ENCODE measurements at places on chromosomes 6 and 20.

GRCh38 chr6:154842833-154843232 lies 109.6 kb downstream of the SCAF8 start:
- no peak for DNase-seq

DNA sequence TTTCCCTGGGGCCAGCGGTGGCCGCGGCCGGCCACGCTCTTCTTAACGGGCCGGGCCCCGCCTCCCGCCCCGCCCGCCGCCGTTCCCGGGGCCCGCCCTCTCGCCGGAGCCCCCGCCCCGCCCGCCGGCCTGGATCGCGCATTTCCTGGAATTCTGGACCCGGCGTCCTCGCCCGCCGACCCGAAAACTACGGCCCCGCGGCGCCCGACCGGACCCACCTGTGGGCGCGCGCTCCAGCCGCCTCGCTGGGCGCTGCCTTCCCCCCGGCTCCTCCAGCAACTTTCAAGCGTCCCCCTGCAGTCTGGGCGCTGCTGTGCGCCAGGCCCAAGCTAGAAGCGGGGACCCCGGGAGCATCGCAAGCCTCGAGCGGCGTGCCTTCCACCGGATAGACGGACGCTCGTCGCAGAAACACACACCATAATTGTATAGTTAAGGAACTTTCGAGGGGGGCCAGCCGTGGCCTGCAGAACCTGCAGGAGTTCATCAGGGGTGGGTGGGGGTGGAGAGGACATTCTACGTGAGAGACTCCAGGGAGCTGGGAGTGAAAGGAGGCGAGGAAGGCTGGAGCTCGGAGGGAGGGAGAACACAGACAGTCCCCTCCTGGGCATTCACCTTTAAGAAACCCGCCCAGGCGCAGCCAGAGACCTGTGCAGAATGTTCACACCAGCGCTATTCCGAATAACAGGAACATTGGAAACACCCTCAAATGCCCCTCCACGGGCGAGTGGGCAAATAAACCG lies at the start of gene ADA:
TSS of gene ADA (minus strand) at position 16 of the 740 bp plus-strand sequence. CDS start 92 bp downstream, outside the sequence.
- peak; percentile 35 for DNase-seq

DNA sequence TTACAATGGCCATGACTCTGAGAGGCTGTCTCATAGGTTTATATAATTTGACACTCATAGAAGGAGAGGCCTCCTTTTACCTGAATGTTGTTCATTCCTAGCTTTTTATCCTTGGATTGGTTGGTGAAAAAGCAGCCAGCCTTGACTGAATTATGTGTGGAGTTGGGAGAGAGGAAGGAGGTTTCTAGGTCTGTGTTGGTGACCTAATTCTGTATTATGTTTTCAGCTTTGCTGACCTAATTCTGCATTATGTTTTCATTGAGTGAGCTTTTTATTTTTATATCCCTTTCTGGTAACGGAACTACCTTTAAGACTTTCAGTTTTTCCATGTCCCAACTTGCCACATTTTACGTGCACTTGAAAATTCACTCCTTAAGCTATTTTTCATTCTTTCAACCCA lies 59.1 kb upstream of the RNF144B start:
- DNase-seq: no peak

GRCh38 chr20:40922865-40923264 lies 105.8 kb upstream of the TOP1 start:
- DNase-seq: no peak

GRCh38 chr20:645318-646106 lies 7.5 kb downstream of the SRXN1 start:
- peak; percentile 39 for DNase-seq

GRCh38 chr6:169208011-169208410 lies 45.6 kb downstream of the THBS2 start:
- no peak for DNase-seq

DNA sequence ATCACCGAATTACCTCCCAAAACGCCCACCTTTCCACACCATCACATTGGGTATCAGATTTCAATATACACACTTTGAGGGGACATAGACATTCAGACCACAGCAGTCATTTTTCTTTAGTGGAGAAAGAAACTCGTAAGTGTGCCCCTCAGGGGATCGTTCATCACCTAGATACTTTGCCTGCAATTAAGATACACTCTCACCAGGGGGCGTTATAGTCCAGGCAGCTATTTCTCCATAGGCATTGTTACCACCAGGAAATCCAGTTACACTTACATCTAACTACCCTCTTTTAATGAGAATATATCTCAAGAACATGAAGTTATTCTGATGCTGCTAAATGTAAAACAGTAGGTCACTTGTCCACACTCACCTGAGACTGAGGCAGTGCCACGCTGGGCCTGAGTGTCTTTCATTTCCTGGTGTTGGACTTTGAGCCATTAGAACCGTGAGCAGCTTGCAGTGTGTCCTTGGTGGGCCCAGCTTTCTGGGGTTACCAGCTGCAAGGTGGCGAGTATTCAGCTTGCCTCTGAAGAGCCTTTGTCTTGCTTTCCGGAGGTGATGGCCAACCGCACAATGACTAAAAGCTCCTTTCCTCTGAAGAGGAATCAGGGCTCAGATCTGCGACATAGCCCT lies 35.1 kb upstream of the UNC93A start:
- DNase-seq: no peak

DNA sequence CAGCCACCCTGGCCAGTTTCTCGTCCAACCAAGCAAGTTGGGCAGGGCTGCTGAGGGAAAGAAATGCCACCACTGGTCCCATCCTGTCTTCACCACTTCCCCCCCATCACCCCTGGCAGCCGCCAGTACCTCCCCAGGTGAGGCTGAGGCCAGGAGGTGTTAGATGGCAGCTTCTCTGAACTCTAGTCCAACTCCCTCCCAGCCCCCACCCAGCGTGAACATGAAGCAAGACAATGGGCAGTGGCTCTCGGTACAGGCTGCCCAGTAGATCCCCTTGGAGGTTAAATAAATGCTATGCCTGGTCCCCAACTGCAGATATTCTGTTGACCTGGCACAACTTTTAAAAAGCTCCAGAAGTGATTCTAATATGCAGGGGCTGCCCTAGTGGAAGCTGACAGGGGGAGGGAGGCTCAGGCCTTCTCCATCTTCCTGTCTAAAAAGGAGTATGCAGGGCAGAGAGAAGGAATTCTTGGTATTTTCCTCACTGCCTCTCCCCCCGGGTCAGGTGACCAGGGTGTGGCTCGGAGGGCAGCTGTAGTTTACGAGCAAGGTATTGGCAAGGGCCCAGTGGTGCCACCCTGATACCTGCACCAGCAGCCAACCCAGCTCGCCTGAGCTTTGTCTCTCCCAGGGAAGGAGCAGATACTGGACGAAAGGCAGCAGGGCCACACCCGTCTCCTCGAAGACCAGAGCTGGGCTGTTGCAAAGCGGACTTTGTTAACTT lies 25.7 kb downstream of the KCNK5 start:
- DNase-seq: no peak

- DNase-seq: peak; percentile 96
Observed at GRCh38 chr20:53621482-53622246, 28.0 kb upstream of the ZNF217 start.

DNA sequence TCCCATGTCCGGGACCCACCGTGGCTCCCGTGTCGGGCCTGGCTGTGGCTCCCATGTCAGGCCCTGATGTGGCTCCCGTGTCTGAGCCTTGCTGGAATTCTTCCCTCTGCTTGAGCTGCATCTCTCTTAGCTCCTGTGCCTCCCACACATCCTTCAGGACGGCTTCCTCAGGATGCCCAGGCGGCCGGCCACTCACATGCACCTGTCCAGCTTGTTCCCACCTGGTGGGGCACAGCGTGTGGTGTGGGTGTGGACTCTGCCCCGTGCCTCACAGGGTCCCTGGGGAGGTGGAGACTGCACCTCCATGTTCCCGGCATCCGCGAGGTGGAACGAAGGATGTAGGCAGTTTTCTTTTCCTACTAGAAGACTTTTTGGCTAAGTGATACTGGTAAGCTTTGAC lies 170.7 kb downstream of the SMOC2 start:
- no peak for DNase-seq

- peak; percentile 37 for DNase-seq
Observed at GRCh38 chr6:12189661-12190060, 100.5 kb upstream of the EDN1 start.

DNA sequence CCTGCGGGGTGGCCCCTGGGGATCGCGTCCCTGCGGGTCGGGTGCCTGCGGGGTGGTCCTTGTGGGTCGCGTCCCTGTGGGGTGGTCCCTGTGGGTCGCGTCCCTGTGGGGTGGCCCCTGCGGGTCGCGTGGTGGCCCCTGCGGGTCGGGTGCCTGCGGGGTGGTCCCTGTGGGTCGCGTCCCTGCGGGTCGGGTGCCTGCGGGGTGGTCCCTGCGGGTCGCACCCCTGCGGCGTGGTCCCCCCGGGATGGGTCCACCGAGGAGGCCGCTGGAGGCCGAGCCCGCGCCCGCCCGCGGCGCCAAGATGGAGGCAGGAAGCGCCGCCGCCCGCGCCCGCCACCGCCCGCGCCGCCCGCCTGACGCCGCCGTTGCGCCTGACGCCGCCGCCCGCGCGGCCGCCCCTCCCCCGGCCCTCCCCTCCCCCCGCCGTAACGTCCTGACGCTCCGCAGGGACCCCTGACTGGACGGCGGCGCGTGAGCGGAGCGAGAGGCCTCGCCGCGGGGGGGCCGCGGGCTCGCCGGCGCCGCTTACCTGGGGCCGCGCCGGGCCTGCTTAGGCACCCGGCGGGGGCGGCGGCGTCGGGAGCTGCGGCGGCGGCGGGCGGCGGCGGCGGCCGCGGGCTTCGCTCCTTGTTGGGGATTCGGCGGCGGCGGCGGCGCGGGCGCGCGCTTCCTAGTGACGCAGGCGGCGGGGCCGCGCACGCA lies at the start of gene GMEB2:
TSS of gene GMEB2 (minus strand) at position 678 of the 705 bp plus-strand sequence. CDS start 7,704 bp downstream, outside the sequence.
- peak; percentile 79 for DNase-seq

DNA sequence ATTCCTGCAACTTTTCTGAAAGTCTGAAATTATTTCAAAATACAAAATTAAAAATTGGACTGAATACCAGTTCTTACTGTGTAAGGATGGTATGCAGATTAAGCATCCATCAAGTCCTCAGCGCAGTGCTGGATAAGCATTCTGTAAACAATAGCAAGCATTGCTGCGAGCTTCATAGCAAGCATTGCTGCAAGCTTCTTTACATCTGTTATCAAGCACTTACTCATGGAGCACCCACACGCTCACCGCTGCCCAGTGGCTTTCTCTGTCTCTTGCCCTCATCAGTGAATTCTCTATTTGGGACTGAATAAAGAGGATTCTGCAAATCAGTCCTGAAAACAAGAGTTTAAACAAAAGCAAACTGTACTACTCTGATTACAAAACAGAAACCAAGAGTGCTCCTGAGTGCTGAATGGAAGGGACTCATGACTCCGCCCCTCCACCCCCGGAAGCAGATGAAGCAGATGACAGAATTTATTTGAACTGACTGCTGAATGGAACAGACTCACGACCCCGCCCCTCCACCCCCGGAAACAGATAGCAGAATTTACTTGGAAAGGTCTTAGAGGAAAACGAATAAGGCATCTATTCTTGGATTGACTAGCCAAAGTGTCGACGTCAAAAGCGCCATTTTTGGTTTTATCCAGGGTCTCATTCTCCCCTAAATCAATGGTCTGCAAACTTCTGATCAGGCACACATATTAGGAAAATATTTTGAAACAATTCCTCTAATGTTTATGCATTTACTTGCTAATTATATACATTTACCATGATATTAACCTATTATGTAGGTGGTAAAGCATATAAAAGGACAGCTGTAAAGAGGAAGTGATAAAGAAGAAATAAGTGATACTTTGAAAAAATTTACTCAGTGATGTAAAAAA lies 22.1 kb upstream of the EYA2 start:
- DNase-seq: no peak

DNA sequence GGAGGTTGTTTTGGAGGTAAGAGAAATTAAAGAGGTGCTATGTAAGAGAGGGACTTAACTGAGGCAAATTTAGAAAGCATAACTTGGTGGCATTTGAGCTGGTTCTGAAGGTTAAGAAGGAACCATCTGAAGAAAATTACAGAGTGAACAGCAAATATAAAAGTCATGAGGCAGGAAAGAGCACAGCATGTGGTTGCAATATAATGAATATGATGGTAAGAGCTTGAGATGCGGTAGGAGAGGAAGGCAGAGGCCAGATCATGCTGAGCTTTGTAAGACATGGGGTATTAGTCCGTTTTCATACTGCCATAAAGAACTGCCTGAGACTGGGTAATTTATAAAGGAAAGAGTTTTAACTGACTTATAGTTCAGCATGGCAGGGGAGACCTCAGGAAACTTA lies 279.1 kb downstream of the UTRN start:
- no peak for DNase-seq

DNA sequence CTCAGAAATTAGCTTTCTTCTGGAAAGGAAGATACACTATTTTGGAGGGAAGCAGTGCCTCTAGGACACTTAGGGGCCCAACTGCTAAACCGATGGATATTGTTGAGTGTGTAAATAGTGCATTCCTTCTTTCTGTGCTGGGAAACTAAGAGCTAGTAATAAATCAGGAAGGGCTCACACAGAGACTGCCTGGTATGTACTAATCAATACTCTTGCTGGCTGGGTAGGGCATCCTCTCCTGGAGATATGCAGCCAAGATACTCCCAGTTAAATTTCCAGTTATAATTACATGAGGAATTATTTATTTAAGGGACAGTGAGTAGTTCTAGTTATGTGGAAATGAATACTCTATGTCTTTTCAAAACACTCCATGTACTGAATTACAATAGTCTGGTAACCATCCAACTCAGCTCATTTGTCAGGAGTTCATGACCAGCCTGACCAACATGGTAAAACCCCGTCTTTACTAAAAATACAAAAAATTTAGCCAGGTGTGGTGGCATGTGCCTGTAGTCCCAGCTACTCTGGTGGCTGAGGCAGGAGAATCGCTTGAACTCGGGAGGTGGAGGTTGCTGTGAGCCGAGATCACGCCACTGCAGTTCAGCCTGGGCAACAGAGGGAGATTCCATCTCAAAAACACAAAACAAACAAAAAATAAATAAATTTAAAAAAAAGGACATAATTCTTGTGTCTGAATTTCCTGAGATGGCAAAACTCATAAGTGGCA lies 100.0 kb downstream of the OR2B2 start:
- no peak for DNase-seq

GRCh38 chr20:50333812-50334211 lies 143.2 kb downstream of the CEBPB start:
- peak; percentile 92 for DNase-seq

- DNase-seq: no peak
Observed at GRCh38 chr6:38579010-38579628, 60.6 kb downstream of the BTBD9 start.

- peak; percentile 39 for DNase-seq
Observed at GRCh38 chr6:117555882-117556498, 46.3 kb downstream of the GOPC start.

GRCh38 chr6:69489970-69490369 lies 306.8 kb downstream of the LMBRD1 start:
- DNase-seq: no peak

- DNase-seq: no peak
Observed at GRCh38 chr6:135875446-135875845, 23.9 kb downstream of the PDE7B start.

DNA sequence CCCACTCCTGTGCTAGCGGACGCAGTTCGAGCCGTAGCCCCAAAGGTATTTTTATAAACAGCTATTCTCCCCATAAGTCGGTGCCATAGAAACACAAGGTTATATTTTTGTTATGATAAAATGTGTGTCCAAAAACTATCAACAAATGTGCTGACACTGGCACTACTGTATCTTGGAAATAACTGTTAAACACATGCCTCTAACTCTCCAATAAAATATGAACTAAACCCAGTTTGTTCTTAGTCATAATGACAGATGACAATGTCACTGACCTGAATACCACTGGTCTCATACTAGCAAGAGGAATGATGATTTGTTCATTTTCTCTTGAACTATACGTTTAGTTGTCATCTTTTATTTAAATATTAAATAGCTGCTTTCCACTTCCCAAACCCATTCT lies 51.4 kb upstream of the NUP153 start:
- DNase-seq: no peak

- no peak for DNase-seq
Observed at GRCh38 chr6:167092672-167093339, 30.1 kb upstream of the CCR6 start.

- DNase-seq: no peak
Observed at GRCh38 chr20:33298391-33298790, 15.4 kb downstream of the BPIFB1 start.
